Thoracic aorta (tissue), 2 donors: ENCODE measurements at places on chromosomes 13 and 19. TPM values are rescaled to one million over a fixed set of nuclear protein-coding genes. Genes with fewer than 3 reads are reported as not detected.

SPRED3 gene
- total RNA-seq: 4.1 TPM

WDR62 gene
- 0.99 TPM for total RNA-seq

GRCh38 chr13:99821741-99822140 is 149.8 kb downstream of the ZIC5 start:
- H3K4me3 ChIP-seq: no peak overlapping the region
- no peaks in the 10 kb centered on the region for H3K27me3 ChIP-seq
- H3K27ac ChIP-seq: no peak overlapping the region
- H3K36me3 ChIP-seq: no peaks in the 10 kb centered on the region

DNA sequence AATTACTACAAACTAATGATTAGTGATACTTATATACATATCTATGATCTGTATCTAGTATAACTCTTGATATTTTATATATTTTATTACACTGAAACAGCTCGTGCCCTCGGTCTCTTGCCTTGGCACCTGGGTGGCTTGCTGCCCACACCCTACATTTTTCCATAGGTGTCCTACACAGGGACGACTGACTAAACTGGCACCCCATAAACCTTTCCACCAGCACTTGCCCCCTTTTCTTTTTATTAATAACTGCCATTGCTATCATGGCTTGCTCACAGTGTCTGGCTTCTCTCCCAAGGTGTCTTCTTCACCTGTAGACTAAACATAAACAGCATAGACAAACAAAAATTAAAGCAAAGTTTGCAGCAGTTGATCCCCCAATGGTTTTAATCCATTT is 30.4 kb downstream of the CLEC4M start:
- H3K4me1 ChIP-seq: no peaks in the 10 kb centered on the region
- no peak overlapping the region for H3K27ac ChIP-seq
- DNase-seq: no peak
- no peak overlapping the region for H3K4me3 ChIP-seq
- peaks cover 6% of the 10 kb centered on the region for H3K27me3 ChIP-seq
- no peaks in the 10 kb centered on the region for H3K36me3 ChIP-seq

- no peaks in the 10 kb centered on the region for H3K27me3 ChIP-seq
- H3K4me3 ChIP-seq: no peak overlapping the region
- H3K36me3 ChIP-seq: no peaks in the 10 kb centered on the region
Measured at GRCh38 chr13:21053231-21053630, 8.2 kb downstream of the LATS2 start.

AKT2 gene
- total RNA-seq: 94.5 TPM

- no peak overlapping the region for H3K27ac ChIP-seq
- no peak overlapping the region for H3K4me3 ChIP-seq
Measured at GRCh38 chr13:42614436-42615035, 40.6 kb downstream of the TNFSF11 start.

- no peaks in the 10 kb centered on the region for H3K27me3 ChIP-seq
- no peak for DNase-seq
- H3K27ac ChIP-seq: no peak within 1 kb of the TSS
- peaks cover 20% of the 10 kb centered on the region for H3K4me1 ChIP-seq
- H3K4me3 ChIP-seq: peak within 1 kb of the TSS; percentile 84
Measured at GRCh38 chr13:102401766-102402165, at the start of gene FGF14. Gene FGF14, minus strand, starts transcription at chr13:102402048.

DNA sequence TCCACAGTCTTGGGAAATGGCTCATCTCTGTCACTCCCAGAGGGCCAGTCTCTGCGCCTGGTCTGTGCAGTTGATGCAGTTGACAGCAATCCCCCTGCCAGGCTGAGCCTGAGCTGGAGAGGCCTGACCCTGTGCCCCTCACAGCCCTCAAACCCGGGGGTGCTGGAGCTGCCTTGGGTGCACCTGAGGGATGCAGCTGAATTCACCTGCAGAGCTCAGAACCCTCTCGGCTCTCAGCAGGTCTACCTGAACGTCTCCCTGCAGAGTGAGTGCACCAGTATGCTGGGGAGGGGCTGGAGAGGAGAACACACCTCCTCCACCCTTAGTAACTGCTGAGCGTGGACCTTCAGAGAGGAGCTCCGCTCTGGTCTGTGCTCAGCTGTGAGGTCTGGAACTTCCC is 2.3 kb downstream of the SIGLEC9 start:
- no peak overlapping the region for H3K27ac ChIP-seq
- H3K27me3 ChIP-seq: no peaks in the 10 kb centered on the region
- no peaks in the 10 kb centered on the region for H3K36me3 ChIP-seq
- H3K4me1 ChIP-seq: peaks cover 4% of the 10 kb centered on the region
- H3K4me3 ChIP-seq: peak overlapping the region; percentile 56

ATP4B gene
- total RNA-seq: 0.85 TPM

DNA sequence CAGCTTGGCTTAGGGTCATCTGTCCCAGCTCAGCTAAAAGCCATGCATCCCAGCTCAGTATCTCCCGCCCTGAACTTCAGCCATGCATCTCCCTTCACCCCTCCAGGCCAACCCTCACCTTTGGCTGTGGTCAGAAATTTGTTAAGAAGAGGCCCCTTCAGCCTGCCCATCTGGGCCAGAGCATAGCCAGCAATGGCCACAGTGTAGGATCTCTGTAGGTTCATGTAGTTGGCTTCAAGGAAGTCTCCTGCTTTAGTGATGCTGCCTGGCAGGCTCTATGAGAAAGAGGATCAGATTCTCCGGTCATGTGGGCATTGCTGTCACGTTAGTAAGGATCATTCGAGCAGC is 16.6 kb upstream of the TNFSF14 start:
- H3K27me3 ChIP-seq: no peaks in the 10 kb centered on the region
- no peak for DNase-seq
- H3K36me3 ChIP-seq: no peaks in the 10 kb centered on the region
- H3K4me3 ChIP-seq: no peak overlapping the region
- H3K27ac ChIP-seq: no peak overlapping the region
- H3K4me1 ChIP-seq: no peaks in the 10 kb centered on the region

- no peak overlapping the region for H3K4me3 ChIP-seq
- no peaks in the 10 kb centered on the region for H3K4me1 ChIP-seq
- H3K27me3 ChIP-seq: no peaks in the 10 kb centered on the region
- DNase-seq: no peak
- H3K36me3 ChIP-seq: no peaks in the 10 kb centered on the region
Measured at GRCh38 chr13:19185865-19186645, 4.4 kb upstream of the TUBA3C start.

GRCh38 chr13:27997904-27998522 is 9.5 kb upstream of the URAD start:
- H3K27ac ChIP-seq: peak overlapping the region; percentile 35
- no peaks in the 10 kb centered on the region for H3K36me3 ChIP-seq
- H3K27me3 ChIP-seq: no peaks in the 10 kb centered on the region
- no peak overlapping the region for H3K4me3 ChIP-seq
- peaks cover 5% of the 10 kb centered on the region for H3K4me1 ChIP-seq
